ENCODE measurements at places on chromosomes 7 and 10. TPM values are rescaled to one million over a fixed set of nuclear protein-coding genes. Genes with fewer than 3 reads are reported as not detected.

The CNPY1 gene
- not detected for total RNA-seq

GRCh38 chr7:157668884-157669767 lies 332.3 kb downstream of the DNAJB6 start:
- H3K36me3 ChIP-seq, result no peaks in the 10 kb centered on the region
- no peak overlapping the region for H3K27ac ChIP-seq
- peaks cover 28% of the 10 kb centered on the region for H3K27me3 ChIP-seq
- no peaks in the 10 kb centered on the region for H3K4me1 ChIP-seq
- DNase-seq, result no peak

DNA sequence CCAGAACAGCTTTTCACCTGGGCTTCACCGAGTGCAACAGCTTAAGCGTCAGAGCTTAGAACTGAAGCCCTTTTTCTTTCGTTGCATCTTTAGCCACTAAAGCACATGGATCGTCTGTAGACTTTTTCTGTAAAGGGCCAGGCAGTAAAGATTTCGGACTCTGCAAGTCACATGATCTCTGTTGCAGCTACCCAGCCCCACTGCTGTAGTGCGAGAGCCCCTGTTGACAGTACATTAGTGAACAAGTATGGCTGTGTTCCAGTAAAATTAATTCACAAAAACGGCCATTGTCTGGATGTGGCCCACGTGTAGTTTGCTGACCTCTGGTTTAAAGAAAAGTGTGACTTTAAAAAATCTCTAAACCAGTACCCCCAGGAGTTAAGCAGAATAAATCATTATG lies 39.4 kb downstream of the FBH1 start:
- H3K4me3 ChIP-seq, result no peak overlapping the region
- H3K27ac ChIP-seq, result no peak overlapping the region
- DNase-seq, result no peak
- peaks cover 96% of the 10 kb centered on the region for H3K36me3 ChIP-seq

DNA sequence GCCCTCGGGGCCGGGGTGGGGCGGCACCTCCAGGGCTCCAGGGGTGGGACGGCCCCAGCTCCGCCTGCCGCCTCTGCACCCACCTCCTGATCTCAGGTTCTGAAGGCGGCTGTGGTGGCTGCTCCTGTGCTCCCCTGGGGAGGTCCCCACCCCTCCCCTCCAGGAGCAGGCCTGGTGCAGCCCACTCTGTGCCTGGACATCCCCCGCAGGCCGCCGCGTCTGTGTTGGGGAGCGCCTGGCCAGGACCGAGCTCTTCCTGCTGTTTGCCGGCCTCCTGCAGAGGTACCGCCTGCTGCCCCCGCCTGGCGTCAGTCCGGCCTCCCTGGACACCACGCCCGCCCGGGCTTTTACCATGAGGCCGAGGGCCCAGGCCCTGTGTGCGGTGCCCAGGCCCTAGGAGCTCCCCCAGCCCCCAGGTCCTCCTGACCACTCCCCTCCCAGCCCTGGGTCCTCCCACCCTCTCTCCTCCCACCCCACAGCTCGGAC lies 5.5 kb downstream of the CYP2W1 start:
- DNase-seq, result no peak
- H3K27me3 ChIP-seq, result no peaks in the 10 kb centered on the region
- H3K4me1 ChIP-seq, result peaks cover 7% of the 10 kb centered on the region
- no peak overlapping the region for H3K27ac ChIP-seq
- no peak overlapping the region for H3K4me3 ChIP-seq

DNA sequence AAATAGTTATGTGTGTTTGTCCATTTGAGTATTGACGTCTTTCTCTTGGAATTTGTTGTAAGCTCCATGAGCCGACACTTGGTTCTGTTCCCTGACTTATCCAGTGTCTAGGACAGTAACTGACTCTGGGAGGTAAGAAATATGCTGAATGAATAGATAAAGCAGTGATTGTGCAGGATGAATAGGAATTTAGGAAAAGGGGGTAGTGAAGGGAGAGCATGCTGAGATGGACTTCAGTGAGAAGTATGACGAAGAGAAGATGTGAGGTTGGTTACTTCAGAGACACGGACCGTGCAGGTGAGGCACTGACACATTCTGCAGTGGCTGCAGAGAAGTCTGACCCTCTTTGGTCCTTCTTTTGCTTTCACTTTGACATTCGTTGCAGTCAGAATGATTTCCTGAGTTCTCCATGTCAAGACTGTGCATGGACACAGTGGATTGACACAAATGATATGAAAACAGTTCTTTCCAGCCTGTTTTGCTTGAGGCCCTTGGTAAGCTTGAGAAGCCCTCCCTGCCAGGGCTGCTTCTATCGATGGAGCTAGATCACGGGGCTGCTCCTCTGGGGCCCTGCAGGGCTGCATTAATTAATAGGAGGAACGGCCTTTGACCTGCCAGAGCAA lies 261.5 kb upstream of the SORCS1 start:
- no peak overlapping the region for H3K4me3 ChIP-seq
- H3K27ac ChIP-seq, result no peak overlapping the region
- H3K27me3 ChIP-seq, result no peaks in the 10 kb centered on the region
- no peaks in the 10 kb centered on the region for H3K36me3 ChIP-seq
- DNase-seq, result no peak
- H3K4me1 ChIP-seq, result no peaks in the 10 kb centered on the region

DNA sequence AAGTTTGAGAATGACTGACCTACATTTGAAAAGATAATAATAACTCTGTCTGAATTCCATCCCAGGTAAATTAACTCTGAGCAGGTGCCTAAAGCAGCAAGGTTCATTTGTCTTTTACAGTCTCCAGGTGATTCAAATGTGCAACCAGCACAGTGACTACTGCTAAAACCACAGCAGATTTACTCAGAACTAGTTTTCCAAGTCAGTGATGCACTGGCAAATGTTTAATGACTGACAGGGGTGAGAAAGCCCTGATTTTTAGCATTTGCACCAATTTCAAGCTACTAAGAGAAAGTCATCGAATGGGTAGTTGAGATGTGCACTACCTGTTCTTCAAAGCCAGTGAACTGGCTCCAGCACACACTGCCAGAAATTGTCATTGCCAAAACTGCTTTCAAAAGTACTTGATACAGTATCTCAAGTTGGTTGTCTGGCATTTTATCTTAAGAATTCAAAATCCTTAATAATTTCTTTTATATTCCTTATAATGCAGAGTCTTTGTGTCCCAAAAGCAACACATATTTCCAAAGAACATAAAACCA lies 60.3 kb downstream of the ATOH7 start:
- no peak for DNase-seq
- H3K27ac ChIP-seq, result peak overlapping the region; percentile 0
- peaks cover 97% of the 10 kb centered on the region for H3K36me3 ChIP-seq
- H3K4me1 ChIP-seq, result peaks cover 12% of the 10 kb centered on the region
- H3K4me3 ChIP-seq, result no peak overlapping the region

GRCh38 chr7:143041346-143041745 lies 10.8 kb upstream of the OR6V1 start:
- H3K4me1 ChIP-seq, result no peaks in the 10 kb centered on the region
- H3K36me3 ChIP-seq, result no peaks in the 10 kb centered on the region
- no peaks in the 10 kb centered on the region for H3K27me3 ChIP-seq

- no peaks in the 10 kb centered on the region for H3K4me1 ChIP-seq
- H3K27ac ChIP-seq, result no peak overlapping the region
- DNase-seq, result no peak
- no peaks in the 10 kb centered on the region for H3K36me3 ChIP-seq
- H3K27me3 ChIP-seq, result no peaks in the 10 kb centered on the region
Observed at GRCh38 chr7:156875766-156876165, 17.2 kb downstream of the LMBR1 start.

GRCh38 chr7:148434181-148434757 lies 156.3 kb upstream of the C7orf33 start:
- DNase-seq, result no peak
- H3K4me1 ChIP-seq, result no peaks in the 10 kb centered on the region
- no peaks in the 10 kb centered on the region for H3K27me3 ChIP-seq
- H3K27ac ChIP-seq, result no peak overlapping the region
- no peak overlapping the region for H3K4me3 ChIP-seq
- H3K36me3 ChIP-seq, result no peaks in the 10 kb centered on the region

- peaks cover 11% of the 10 kb centered on the region for H3K4me1 ChIP-seq
- DNase-seq, result no peak
- no peak overlapping the region for H3K27ac ChIP-seq
Observed at GRCh38 chr10:99233689-99234037, 2.0 kb downstream of the HPSE2 start.

GRCh38 chr7:28685242-28685643 lies 272.9 kb downstream of the TRIL start:
- H3K36me3 ChIP-seq, result no peaks in the 10 kb centered on the region
- peak overlapping the region; percentile 85 for H3K27ac ChIP-seq
- peak overlapping the region; percentile 67 for H3K4me3 ChIP-seq
- peaks cover 38% of the 10 kb centered on the region for H3K4me1 ChIP-seq
- H3K27me3 ChIP-seq, result no peaks in the 10 kb centered on the region
- no peak for DNase-seq

GRCh38 chr7:28570970-28571288 lies 158.6 kb downstream of the CREB5 start:
- no peak overlapping the region for H3K27ac ChIP-seq
- H3K36me3 ChIP-seq, result no peaks in the 10 kb centered on the region
- no peak for DNase-seq
- H3K27me3 ChIP-seq, result no peaks in the 10 kb centered on the region
- no peak overlapping the region for H3K4me3 ChIP-seq

DNA sequence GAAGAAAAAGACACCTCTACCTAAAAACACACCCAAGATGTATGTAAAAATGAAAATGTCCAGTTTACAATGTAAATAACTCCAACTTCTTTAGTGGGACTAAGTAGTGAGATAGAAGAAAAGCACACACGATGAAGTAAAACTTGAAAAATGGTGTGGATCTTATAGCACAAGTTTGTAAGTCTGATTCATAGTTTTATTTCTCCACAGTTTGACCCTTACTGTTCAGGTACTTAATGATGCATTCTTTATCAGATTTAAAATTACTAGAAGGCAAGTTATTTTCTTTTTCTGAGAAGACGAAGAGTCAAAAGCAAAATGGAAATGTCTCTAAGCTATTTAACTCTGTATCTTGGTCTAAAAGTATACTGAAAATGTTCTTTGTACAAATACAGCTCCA lies 6.1 kb downstream of the NAMPT start:
- H3K27ac ChIP-seq, result no peak overlapping the region
- H3K4me3 ChIP-seq, result no peak overlapping the region
- H3K27me3 ChIP-seq, result no peaks in the 10 kb centered on the region

- no peaks in the 10 kb centered on the region for H3K4me1 ChIP-seq
- no peak overlapping the region for H3K27ac ChIP-seq
- H3K27me3 ChIP-seq, result peaks cover 1% of the 10 kb centered on the region
Observed at GRCh38 chr10:62866451-62866850, 50.3 kb upstream of the EGR2 start.

DNA sequence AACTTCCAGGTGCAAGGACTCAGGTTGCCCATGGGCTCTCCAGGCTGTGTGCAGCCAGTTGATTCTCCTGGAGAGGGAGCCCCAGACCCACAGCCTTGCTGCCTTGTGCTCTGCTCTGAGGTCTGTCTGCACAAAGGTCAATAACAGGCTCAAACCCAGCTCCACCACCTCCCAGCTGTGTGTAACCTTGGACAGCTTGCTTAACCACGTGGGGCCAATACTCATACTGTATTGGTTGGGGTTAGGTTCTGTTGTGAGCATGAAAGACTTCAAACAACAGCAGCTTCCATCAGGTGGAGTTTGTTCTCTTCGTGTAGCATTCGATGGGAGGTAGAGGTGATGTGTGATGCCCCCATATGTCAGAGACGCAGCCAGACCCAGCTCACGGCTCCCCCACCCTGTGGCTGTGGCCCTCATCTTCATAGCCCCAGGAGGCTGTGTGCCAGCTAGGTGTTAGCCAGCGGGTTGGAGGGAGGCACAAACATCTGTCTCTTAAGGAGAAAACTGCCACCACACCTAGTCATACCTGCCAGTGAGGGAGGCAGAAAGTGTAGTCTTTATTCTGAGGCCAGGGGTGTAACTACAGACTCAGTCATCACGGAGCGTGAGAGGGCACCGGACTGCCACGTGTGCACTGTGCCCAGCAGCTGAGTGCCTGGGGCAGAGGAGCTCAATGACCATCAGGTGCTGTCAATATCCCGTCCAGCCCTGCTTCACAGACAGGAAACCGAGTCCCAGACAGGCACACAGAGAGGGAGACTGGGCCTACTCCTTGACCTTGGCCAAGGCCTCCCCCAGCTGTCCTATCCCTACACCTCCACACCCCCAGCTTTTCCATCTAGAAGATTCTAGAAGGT lies 8.1 kb upstream of the POLD2 start:
- H3K4me3 ChIP-seq, result no peak overlapping the region
- peaks cover 8% of the 10 kb centered on the region for H3K4me1 ChIP-seq
- peak; percentile 11 for DNase-seq
- H3K36me3 ChIP-seq, result no peaks in the 10 kb centered on the region

- no peaks in the 10 kb centered on the region for H3K36me3 ChIP-seq
- no peaks in the 10 kb centered on the region for H3K4me1 ChIP-seq
- no peak overlapping the region for H3K4me3 ChIP-seq
- no peak overlapping the region for H3K27ac ChIP-seq
- DNase-seq, result no peak
Observed at GRCh38 chr10:6382081-6382480, 179.3 kb downstream of the PFKFB3 start.

Data from psoas muscle (tissue), 8 donors.